ENCODE measurements at places on chromosomes 7 and 10. TPM values are rescaled to one million over a fixed set of nuclear protein-coding genes. Genes with fewer than 3 reads are reported as not detected.
A peak's percentile ranks its signal among the peaks of the same experiment; 100 is the strongest.

DNA sequence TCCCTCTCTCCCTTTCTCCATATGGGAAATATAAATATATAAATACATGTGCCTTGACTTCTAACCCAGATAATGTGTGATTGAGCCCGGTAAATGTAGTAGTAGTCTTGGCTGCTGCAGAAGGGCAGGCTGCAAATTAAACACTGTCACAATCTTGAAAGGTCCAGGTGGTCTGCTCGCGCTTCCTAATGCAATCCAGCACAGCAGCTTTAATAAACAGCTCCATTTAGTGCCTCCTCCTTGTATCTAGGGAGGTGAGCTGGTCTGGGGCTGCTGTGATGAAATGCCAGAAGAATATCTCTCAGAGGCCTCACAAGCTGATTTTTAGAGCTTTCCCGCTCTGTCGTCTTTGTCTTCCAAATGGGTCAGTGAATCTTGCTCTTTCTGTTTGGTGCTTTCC, 782 bp downstream of the POU6F2 start:
- H3K4me1 ChIP-seq, result peaks cover 19% of the 10 kb centered on the region
- no peaks in the 10 kb centered on the region for H3K36me3 ChIP-seq
- H3K4me3 ChIP-seq, result no peak overlapping the region
- peaks cover 29% of the 10 kb centered on the region for H3K27me3 ChIP-seq
- DNase-seq, result no peak

DNA sequence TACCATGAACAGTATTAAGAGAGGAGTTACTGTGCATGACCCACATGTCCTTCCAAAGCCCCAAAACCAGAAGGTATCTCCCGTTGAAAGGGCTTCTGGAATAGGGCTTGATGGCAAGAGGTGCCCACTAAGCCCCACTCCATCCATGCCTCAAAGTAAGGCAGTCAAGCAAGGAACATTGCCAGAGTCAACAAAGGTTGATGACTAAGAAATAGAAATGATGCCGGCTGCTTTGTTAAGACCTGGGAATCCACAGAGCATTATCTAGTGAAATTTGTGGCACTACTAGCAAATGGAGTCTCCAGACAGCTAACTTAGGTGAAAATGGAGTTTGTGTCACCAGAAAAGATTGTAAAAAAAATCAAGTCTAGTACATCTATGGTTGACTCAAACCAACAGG, 6.2 kb downstream of the SFR1 start:
- no peak overlapping the region for H3K27ac ChIP-seq
- no peaks in the 10 kb centered on the region for H3K27me3 ChIP-seq
- no peaks in the 10 kb centered on the region for H3K36me3 ChIP-seq
- no peak for DNase-seq
- H3K4me1 ChIP-seq, result no peaks in the 10 kb centered on the region
- no peak overlapping the region for H3K4me3 ChIP-seq

- DNase-seq, result no peak
- H3K36me3 ChIP-seq, result no peaks in the 10 kb centered on the region
- H3K4me1 ChIP-seq, result peaks cover 13% of the 10 kb centered on the region
- H3K27ac ChIP-seq, result no peak overlapping the region
- no peak overlapping the region for H3K4me3 ChIP-seq
- H3K27me3 ChIP-seq, result peaks cover 39% of the 10 kb centered on the region
Measured at GRCh38 chr10:114103284-114103683, 59.6 kb downstream of the ADRB1 start.

- no peak overlapping the region for H3K4me3 ChIP-seq
- DNase-seq, result no peak
- H3K27me3 ChIP-seq, result no peaks in the 10 kb centered on the region
- H3K36me3 ChIP-seq, result peaks cover 15% of the 10 kb centered on the region
- no peak overlapping the region for H3K27ac ChIP-seq
- peaks cover 17% of the 10 kb centered on the region for H3K4me1 ChIP-seq
Measured at GRCh38 chr7:2817456-2817855, 26.7 kb downstream of the GNA12 start.

DNA sequence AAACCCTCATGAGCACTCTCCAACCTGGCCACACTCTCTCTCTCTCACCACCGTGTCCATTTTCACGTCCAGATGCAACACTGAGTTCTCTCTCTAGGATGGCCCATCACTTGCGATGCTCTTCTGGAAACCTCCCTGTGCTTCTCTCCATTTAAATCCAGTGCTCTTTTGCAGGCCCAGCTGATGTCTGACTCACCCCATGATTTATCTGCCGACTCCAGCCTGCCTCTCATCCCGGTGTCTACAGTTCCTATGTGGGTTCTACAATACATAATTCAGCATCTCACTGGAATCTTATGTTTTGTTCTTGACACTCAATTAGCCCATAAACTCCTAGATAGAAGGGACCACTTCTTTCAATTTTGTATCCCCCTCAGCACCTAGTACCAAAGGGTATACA, 5.0 kb downstream of the TPK1 start:
- no peak overlapping the region for H3K27ac ChIP-seq
- peaks cover 3% of the 10 kb centered on the region for H3K27me3 ChIP-seq
- DNase-seq, result no peak
- no peak overlapping the region for H3K4me3 ChIP-seq
- no peaks in the 10 kb centered on the region for H3K36me3 ChIP-seq

GRCh38 chr7:73613954-73614735, 10.2 kb downstream of the MLXIPL start:
- peaks cover 3% of the 10 kb centered on the region for H3K27me3 ChIP-seq
- no peak overlapping the region for H3K27ac ChIP-seq
- peaks cover 5% of the 10 kb centered on the region for H3K4me1 ChIP-seq
- H3K36me3 ChIP-seq, result no peaks in the 10 kb centered on the region
- H3K4me3 ChIP-seq, result no peak overlapping the region

DNA sequence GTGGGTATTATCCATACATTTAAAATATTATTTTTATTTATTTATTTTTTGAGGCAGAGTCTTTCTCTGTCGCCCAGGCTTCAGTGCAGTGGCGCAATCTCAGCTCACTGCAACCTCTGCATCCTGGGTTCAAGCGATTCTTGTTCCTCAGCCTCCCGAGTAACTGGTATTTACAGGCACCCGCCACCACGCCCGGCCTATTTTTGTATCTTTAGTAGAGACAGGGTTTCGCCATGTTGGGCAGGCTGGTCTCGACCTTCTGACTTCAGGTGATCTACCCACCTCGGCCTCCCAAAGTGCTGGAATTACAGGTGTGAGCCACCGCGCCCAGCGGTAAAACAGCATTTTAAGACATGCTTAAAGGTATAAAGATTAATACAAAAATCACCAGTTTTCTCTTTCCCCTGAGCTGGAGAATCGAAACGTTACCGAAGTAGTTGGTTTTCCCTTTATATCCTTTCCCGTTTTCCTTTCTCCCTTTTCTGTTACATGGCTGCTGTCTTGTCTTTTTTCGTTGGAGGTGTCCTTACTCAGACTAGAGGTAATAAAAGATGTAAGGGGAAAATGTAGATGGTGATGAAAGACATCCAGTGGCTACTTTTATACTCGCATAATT, 1.7 kb downstream of the ARL5B start:
- H3K4me3 ChIP-seq, result peak overlapping the region; percentile 99
- peaks cover 36% of the 10 kb centered on the region for H3K4me1 ChIP-seq
- DNase-seq, result no peak
- H3K36me3 ChIP-seq, result peaks cover 8% of the 10 kb centered on the region
- peak overlapping the region; percentile 4 for H3K27ac ChIP-seq

DNA sequence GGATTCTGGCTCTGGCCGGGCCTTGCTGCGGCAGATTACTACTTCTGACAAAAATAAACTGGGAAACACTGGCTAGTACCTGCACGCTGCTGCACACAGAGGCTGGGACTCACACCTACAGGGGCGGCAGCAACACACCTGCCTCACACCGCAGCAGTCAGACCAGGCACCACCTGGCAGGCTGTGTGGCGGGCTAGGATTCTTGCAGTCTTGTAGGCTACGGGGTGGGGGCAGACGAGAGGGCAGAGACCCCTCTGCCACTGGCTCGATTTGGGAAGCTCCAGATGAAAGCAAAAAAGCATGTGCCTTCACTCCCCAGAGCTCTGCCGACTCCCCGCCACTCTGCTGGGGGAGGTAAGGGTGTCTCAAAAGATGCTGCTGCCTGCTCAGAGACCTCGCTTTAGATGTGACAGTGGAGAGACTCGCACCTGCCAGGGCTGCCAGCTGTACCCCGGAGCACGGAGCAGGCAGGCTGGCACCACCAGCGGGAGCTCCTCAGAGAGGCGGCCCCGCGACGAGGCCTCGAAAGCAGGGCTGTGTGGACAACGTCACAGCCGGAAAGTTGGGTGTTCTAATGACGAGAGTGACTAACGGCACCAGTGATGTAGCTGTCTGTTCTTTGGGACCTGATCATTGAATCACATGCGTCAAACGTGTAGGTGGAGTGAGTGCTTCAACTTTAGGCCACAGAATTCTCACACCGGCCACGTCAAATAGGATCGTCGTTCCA, 250.5 kb downstream of the ZMYND11 start:
- peaks cover 23% of the 10 kb centered on the region for H3K36me3 ChIP-seq
- H3K4me3 ChIP-seq, result no peak overlapping the region
- peaks cover 6% of the 10 kb centered on the region for H3K4me1 ChIP-seq
- H3K27ac ChIP-seq, result no peak overlapping the region
- DNase-seq, result no peak

- no peak overlapping the region for H3K4me3 ChIP-seq
- H3K36me3 ChIP-seq, result no peaks in the 10 kb centered on the region
- no peaks in the 10 kb centered on the region for H3K27me3 ChIP-seq
- no peak for DNase-seq
Measured at GRCh38 chr10:106268000-106268399, 896.5 kb downstream of the SORCS1 start.

DNA sequence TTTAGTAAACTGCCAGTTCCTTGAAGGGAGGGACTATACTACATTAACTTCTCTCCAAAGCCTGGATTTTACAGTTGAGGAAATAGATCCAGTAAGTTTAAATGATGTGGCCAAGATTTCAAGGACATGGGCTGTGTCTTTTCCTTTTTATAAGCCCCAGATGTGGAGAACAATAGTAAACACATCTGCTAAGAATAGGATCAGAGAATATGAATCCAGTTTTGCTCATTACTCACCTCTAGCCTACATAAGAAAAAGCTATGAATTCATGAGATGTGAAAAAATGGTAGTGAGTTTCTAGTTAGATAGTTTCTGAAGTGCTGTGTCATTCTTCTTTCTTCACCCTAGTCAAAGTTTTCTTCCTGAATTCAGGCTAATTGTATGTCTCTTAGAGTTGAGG, 38.6 kb downstream of the MAGI2 start:
- DNase-seq, result no peak
- no peaks in the 10 kb centered on the region for H3K27me3 ChIP-seq
- no peaks in the 10 kb centered on the region for H3K36me3 ChIP-seq
- no peak overlapping the region for H3K4me3 ChIP-seq

DNA sequence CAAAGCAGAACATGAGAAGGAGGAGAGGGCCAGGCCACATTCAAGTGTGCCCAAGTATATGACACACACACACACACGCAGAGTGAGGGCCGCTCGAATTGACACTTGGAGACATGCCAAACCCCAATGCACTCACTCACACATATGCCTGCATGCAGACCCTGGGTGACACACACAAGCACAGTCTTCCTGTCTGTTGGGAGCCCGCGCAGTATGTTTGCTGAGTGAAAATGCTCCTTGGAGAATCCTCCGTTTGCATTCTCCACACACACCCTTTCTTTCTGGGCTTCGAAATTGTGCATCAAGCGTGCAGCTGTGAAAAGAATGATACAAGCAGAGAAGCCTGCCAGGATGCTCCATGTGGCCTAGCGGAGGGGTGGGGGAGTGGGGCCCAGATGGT, 120.9 kb downstream of the PLXNA4 start:
- H3K36me3 ChIP-seq, result no peaks in the 10 kb centered on the region
- no peak overlapping the region for H3K4me3 ChIP-seq
- H3K27ac ChIP-seq, result no peak overlapping the region
- H3K27me3 ChIP-seq, result peaks cover 13% of the 10 kb centered on the region

- H3K27me3 ChIP-seq, result no peaks in the 10 kb centered on the region
- no peak for DNase-seq
- no peaks in the 10 kb centered on the region for H3K36me3 ChIP-seq
- H3K4me1 ChIP-seq, result no peaks in the 10 kb centered on the region
- no peak overlapping the region for H3K27ac ChIP-seq
Measured at GRCh38 chr7:94687076-94687475, 31.1 kb upstream of the SGCE start.

- peaks cover 1% of the 10 kb centered on the region for H3K4me1 ChIP-seq
- peaks cover 78% of the 10 kb centered on the region for H3K27me3 ChIP-seq
- H3K36me3 ChIP-seq, result no peaks in the 10 kb centered on the region
Measured at GRCh38 chr10:71393841-71394475, 2.8 kb upstream of the CDH23 start.

DNA sequence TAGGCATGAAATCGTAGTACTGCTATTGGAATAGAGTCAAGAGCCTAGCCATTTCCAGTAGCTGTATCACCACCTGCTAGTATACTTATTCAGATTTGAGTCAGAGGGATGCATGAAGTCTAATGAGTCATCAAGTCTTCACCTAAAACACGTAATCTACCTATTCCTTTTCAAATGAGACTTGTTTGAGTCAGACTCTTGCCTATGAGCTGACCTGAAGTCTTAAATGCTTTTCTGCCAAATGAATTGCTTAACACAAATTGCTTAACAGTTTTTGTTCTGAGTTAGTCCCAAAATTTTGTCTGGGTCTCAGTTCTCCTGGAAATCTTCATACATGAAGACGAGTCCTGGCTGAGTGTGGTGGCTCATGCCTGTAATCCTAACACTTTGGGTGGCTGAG, 165.2 kb downstream of the GNAT3 start:
- H3K27ac ChIP-seq, result no peak overlapping the region
- no peak for DNase-seq
- no peak overlapping the region for H3K4me3 ChIP-seq
- H3K4me1 ChIP-seq, result peaks cover 7% of the 10 kb centered on the region
- H3K27me3 ChIP-seq, result no peaks in the 10 kb centered on the region
- H3K36me3 ChIP-seq, result no peaks in the 10 kb centered on the region

ARHGAP22 gene
- 4.7 TPM for total RNA-seq

ITIH5 gene
- total RNA-seq, result 2.3 TPM

PAPOLB gene
- total RNA-seq, result 0.07 TPM

AGR2 gene
- 56.3 TPM for total RNA-seq

GIMAP7 gene
- not detected for total RNA-seq

BCCIP gene
- 69.8 TPM for total RNA-seq

MMRN2 gene
- 1.6 TPM for total RNA-seq

NXPH1 gene
- not detected for total RNA-seq

WDFY4 gene
- total RNA-seq, result 0.07 TPM

GFRA1 gene
- 8.7 TPM for total RNA-seq

GNGT1 gene
- total RNA-seq, result not detected

PDE6C gene
- total RNA-seq, result not detected

ADARB2 gene
- 1.3 TPM for total RNA-seq

Data from progenitor cell of endocrine pancreas (in vitro differentiated cells).